ENCODE measurements at places on chromosomes 4 and X. TPM values are rescaled to one million over a fixed set of nuclear protein-coding genes. Genes with fewer than 3 reads are reported as not detected.

Gene MAD2L1
- total RNA-seq: 20.3 TPM

- H3K36me3 ChIP-seq: no peaks in the 10 kb centered on the region
- peaks cover 6% of the 10 kb centered on the region for H3K4me1 ChIP-seq
- no peaks in the 10 kb centered on the region for H3K27me3 ChIP-seq
- DNase-seq: no peak
- H3K27ac ChIP-seq: no peak overlapping the region
Observed at GRCh38 chr4:183256756-183257385, 63.2 kb downstream of the CLDN22 start.

GRCh38 chrX:40688929-40689328 lies 41.6 kb upstream of the CXorf38 start:
- H3K27me3 ChIP-seq: no peaks in the 10 kb centered on the region
- H3K4me3 ChIP-seq: no peak overlapping the region
- H3K27ac ChIP-seq: no peak overlapping the region
- peaks cover 7% of the 10 kb centered on the region for H3K36me3 ChIP-seq

DNA sequence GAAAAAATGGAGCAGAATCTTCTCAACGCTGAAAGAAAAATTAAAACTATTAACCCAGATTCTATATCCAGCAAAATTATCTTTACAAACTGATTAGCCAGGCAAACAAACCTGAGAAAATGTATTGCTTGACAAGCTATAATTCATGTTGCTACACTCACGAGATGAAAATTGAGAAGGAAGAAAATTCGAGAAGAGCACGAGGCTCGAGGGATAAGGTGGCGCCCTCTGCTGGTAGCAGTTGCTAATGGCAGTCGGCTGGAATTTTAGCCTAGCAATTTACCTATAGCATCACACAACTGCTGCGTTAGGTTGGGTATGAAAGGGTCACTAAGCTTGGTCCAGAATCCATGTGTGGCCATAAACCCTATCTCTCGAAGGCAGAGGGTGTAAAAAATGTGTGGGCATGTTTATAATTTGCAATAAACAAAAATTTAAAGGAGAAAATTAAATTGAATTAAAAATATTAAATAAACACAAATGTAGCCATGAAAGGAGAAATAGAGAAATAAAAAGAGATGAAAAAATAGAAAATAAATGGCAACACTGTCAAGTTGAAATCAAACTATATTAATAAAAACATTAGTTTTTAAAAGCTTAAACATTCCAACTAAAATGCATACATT lies 126.6 kb downstream of the PPP4R3C start:
- DNase-seq: no peak
- H3K4me3 ChIP-seq: no peak overlapping the region
- no peaks in the 10 kb centered on the region for H3K4me1 ChIP-seq
- no peak overlapping the region for H3K27ac ChIP-seq
- H3K36me3 ChIP-seq: no peaks in the 10 kb centered on the region

Gene NPY2R
- not detected for total RNA-seq

GRCh38 chrX:2374086-2374485 lies 126.7 kb downstream of the DHRSX start:
- H3K27ac ChIP-seq: no peak overlapping the region
- H3K27me3 ChIP-seq: no peaks in the 10 kb centered on the region
- H3K4me1 ChIP-seq: no peaks in the 10 kb centered on the region
- DNase-seq: no peak
- H3K36me3 ChIP-seq: no peaks in the 10 kb centered on the region
- H3K4me3 ChIP-seq: no peak overlapping the region

Gene NEXMIF
- 0.41 TPM for total RNA-seq

Gene REPS2
- 0.97 TPM for total RNA-seq

DNA sequence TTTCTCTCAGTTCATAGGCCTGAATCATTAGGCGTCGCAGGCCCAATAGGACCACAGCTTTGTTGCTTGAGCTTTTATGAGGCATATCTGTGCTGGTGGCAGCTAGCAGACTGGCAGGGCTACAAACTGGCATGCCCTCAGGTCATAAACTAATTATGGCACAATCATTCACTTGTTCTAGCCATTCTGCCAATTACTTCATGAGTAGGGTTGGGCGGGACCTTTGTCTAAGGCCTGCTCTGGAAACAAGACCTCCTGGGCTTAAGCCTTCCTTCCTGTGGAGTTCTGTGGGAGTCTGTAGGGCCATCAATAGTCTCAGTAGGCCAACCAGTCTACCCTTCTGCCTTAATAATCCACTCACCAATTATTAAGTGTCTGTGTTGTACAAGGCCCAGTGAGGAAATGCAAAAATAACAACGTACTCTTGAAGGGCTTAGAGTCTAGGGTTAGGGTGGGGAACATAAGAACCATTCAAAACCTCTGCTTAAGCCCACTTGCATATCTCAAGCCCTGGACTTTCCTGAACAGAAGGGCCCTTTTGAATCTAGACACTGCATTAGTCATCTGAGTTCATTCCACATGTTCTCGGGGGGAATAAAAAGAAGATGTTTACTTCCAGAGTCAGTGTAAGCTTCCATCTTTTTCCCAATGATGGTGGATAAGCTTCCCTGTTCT lies 44.5 kb downstream of the SHROOM4 start:
- H3K36me3 ChIP-seq: no peaks in the 10 kb centered on the region
- H3K4me1 ChIP-seq: no peaks in the 10 kb centered on the region
- H3K27me3 ChIP-seq: no peaks in the 10 kb centered on the region
- no peak overlapping the region for H3K27ac ChIP-seq
- DNase-seq: no peak
- H3K4me3 ChIP-seq: no peak overlapping the region

DNA sequence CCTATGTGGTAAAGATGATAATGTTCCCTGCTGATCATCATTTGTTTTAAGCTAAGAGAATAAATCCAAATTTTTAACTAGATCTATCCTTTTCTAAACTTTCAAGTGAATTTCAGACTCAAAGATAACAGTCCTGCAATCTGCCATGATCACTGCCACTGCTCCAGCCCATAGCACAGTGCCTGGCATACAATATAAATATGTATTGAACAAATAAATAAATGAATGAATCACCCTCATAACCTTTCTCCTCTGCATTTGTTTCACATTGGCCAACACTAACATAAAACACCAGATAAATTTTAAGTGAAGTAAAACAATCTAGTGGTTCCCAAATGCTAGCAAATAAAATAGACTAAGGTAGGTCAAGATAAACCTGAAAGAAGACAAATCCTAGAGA lies 439.0 kb downstream of the GPM6A start:
- H3K27ac ChIP-seq: no peak overlapping the region
- no peaks in the 10 kb centered on the region for H3K27me3 ChIP-seq
- no peak overlapping the region for H3K4me3 ChIP-seq
- no peaks in the 10 kb centered on the region for H3K4me1 ChIP-seq
- no peaks in the 10 kb centered on the region for H3K36me3 ChIP-seq

- no peak for DNase-seq
- no peaks in the 10 kb centered on the region for H3K36me3 ChIP-seq
- H3K27me3 ChIP-seq: no peaks in the 10 kb centered on the region
Observed at GRCh38 chr4:76960014-76960413, 10.5 kb downstream of the SEPTIN11 start.

- H3K4me1 ChIP-seq: no peaks in the 10 kb centered on the region
- no peaks in the 10 kb centered on the region for H3K36me3 ChIP-seq
- H3K27ac ChIP-seq: no peak overlapping the region
- H3K4me3 ChIP-seq: no peak overlapping the region
Observed at GRCh38 chr4:54423066-54423465, 194.0 kb downstream of the PDGFRA start.

DNA sequence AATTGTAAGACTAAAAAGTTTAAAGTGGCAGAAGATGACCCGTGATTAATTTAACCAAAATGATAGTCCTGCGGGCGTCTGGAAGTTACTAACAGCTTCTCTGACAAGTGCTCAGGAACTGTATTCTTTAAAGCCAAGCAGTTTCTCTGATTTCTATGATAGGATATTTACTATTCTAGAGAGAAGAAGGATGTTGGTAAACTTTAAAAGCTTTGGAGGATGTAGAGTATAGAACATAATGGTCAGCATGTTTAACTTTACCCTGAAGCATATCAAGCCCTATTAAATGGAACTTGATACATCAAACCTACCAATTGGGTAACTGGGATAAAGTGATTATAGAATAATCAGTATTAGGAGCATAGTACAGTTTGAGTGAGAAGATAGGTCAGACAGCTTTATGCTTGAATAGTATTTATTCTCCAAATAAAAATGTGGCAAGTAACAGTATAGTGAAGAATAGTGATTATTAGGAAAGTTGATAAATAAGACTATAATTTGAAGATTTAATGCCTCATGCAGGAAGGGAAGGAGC lies 1.8 kb downstream of the STIM2 start:
- no peaks in the 10 kb centered on the region for H3K36me3 ChIP-seq
- H3K27ac ChIP-seq: no peak overlapping the region
- peak overlapping the region; percentile 81 for H3K4me3 ChIP-seq
- DNase-seq: no peak
- no peaks in the 10 kb centered on the region for H3K27me3 ChIP-seq

Gene MID2
- total RNA-seq: 17.4 TPM

GRCh38 chrX:103779141-103779789 lies 2.6 kb downstream of the PLP1 start:
- H3K27ac ChIP-seq: no peak overlapping the region
- H3K36me3 ChIP-seq: no peaks in the 10 kb centered on the region
- H3K4me3 ChIP-seq: no peak overlapping the region

DNA sequence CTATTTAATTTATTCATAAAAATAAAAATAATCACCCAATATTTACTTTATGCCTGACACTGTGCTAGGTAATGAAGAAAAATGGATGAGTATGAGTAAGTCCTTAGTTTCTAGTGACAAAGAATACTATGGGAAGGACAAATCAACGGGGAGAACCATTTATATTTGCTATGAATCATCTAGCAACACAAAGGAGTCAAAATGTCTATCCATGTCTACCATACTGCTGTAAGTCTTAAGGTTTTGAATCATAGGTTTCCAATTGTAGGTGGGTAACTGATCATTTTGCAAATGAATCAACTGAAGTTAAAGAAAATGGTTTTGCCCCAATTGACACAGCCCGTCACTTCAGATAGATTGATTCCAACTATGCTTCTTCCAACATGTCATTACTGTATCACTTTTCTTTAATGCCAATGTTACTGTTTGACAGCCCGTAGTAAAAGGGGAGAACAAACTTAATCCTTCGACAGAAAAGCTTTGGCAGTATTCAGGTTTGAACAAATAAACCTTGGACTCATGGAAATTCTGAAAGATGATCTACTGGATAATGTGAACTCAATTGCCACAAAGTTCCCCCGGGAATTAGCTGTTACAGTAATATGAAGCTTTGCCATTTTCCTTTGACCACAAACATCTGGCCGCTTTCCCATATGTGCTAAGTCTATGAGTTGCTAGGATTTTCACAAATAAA lies 3.2 kb downstream of the TDO2 start:
- H3K36me3 ChIP-seq: no peaks in the 10 kb centered on the region
- no peak overlapping the region for H3K27ac ChIP-seq
- H3K4me1 ChIP-seq: no peaks in the 10 kb centered on the region
- no peak for DNase-seq
- no peak overlapping the region for H3K4me3 ChIP-seq

DNA sequence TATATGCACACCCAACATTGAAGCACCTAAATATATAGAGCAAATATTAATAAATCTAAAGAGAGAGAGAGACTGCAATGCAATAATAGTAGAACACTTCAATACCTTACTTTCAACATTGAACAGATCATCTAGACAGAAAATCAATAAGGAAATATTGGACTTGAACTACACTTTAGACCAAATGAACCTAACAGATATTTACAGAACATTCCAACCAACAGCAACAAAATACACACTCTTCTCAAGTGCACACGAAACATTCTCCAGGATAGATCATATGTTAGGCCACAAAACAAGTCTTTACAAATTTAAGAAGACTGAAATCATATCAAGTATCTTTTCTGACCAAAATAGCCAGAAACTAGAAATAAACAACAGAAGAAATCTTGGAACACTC lies 66.6 kb downstream of the CD99L2 start:
- H3K27me3 ChIP-seq: no peaks in the 10 kb centered on the region
- H3K27ac ChIP-seq: no peak overlapping the region
- H3K36me3 ChIP-seq: no peaks in the 10 kb centered on the region
- no peak overlapping the region for H3K4me3 ChIP-seq
- no peak for DNase-seq
- no peaks in the 10 kb centered on the region for H3K4me1 ChIP-seq

DNA sequence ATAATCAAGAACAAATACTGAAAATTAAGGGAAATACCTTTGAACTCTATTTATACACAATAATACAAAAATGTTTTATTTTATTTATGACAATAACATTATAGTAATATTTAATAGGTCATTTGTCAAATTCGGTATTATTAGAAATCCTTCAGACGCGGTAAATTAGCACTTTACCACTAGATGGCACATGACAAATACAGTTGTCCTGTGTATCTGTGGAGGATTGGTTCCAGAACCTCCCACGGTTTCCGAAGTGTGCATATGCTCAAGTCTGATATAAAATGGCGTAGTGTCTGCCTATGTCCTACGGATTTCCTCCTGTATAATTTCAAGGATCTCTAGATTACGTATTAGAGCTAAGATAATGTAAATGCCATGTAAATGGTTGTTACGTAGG lies 8.1 kb upstream of the LINC00632 start:
- no peaks in the 10 kb centered on the region for H3K4me1 ChIP-seq
- H3K36me3 ChIP-seq: no peaks in the 10 kb centered on the region
- H3K27ac ChIP-seq: no peak overlapping the region
- no peak overlapping the region for H3K4me3 ChIP-seq

Gene PRKG2
- total RNA-seq: 0.91 TPM

Gene GRIA2
- 0.76 TPM for total RNA-seq

Gene RHOH
- 5.0 TPM for total RNA-seq

DNA sequence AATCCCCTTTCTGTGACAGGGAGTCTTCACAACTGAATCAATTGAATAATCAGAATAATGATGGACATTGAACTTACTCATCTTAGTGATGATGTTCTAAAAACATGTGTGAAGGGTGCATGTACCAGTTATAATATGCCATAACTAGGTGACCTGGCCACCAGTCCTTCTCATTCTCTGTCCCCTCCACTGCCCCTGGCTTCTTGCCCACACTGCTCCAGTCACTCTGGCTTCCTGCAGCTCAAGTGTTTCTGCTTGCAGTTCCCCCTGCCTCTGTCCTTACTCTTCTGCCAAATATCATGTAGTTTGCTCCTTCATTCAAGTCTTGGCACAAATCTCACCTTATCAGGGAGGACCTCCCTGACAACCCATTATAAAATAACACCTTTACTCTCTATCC lies 168.1 kb upstream of the SLC7A11 start:
- H3K36me3 ChIP-seq: no peaks in the 10 kb centered on the region
- DNase-seq: no peak
- H3K4me1 ChIP-seq: no peaks in the 10 kb centered on the region
- H3K27ac ChIP-seq: no peak overlapping the region
- H3K4me3 ChIP-seq: no peak overlapping the region

Gene CENPVL1
- not detected for total RNA-seq

Gene ADH1B
- total RNA-seq: 317 TPM

- peak; percentile 4 for DNase-seq
- no peaks in the 10 kb centered on the region for H3K36me3 ChIP-seq
- H3K4me3 ChIP-seq: peak overlapping the region; percentile 76
Observed at GRCh38 chr4:151407466-151408379, 1.3 kb upstream of the FHIP1A start.

Gene USP11
- total RNA-seq: 6.6 TPM

Gene SMIM10
- 2.1 TPM for total RNA-seq

DNA sequence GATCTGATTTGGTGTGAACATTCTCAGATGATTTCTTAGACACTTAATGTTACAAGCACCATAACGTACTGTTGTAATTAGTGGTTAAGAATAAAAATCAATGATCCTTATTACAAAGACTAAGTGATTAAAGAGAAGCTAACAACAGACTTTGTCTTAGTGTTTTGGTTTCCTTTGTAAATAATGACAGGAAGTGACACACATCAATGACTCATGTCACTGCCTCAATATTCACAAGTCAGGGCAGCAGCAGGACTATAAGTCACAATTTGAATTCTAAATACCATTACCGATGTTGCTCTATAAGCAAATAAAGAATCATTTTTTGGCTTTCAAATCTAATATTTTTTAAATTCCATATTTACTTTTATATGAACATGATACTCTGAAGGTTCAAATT lies 115.8 kb upstream of the FAT4 start:
- H3K36me3 ChIP-seq: no peaks in the 10 kb centered on the region
- H3K27me3 ChIP-seq: no peaks in the 10 kb centered on the region
- no peak overlapping the region for H3K27ac ChIP-seq
